ENCODE measurements at places on chromosomes 4 and X.
A peak's percentile ranks its signal among the peaks of the same experiment; 100 is the strongest.

- peak; percentile 0 for DNase-seq
Observed at GRCh38 chr4:2257361-2258081, 4.4 kb downstream of the MXD4 start.

DNA sequence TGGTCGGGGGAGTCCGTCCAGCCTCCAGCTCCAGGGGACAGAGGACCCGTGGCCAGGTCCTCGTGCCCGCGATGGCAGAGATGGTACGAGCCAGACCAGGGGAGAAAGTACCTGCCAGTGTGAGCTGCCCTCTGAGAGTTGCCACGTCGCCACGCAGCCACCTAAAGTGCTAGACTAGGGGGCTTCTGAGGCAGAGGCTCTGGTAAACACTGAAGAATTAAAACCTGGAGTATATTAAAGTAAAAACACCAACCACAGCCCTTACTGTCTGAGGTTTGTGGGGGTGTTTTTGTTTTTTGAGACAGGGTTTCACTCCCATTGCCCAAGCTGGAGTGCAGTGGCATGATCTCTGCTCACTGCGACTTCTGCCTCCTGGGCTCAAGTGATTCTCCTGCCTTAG, 60.1 kb upstream of the SORCS2 start:
- DNase-seq: no peak

- DNase-seq: no peak
Observed at GRCh38 chr4:93648258-93648657, 180.3 kb upstream of the ATOH1 start.

DNA sequence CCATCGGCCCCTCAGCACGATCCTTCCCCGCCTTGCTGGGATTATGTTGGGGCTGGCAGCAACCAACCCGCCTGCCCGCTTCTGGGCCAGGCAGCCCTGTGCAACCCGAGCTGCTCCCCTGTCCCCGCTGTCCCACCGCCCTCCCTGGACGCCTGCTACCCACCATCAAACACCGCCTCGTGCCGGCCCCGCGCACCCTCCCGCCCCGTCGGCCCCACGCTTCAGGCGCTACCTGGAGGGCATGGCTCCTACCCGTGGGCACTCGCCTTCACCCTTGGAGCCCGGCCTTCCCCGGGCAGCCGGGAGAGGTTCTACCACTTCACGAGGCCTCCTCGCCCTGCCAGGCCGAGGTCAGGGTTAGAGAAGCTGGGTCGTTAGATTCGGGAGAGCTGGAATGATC, 37.0 kb downstream of the TKTL1 start:
- DNase-seq: no peak

GRCh38 chr4:111214371-111214770, 591.5 kb upstream of the PITX2 start:
- DNase-seq: no peak

DNA sequence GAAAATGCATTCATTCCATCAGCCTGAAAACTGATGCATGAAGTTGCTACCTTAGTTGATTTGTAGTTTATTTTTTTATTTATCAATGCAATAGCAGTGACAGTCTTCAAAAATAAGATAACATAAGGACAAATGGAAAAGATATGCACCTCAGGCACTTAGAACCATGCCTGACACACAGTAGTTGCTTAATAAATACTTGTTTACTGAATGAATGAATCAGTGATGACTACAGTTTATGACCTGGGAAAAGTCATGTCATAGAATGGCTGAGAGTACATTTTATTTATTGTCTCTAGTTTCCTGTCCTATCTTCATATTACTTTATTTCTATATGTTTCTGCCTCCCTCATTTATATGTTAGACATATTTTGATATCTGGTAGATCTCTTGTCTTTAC, 171.8 kb downstream of the TLL1 start:
- no peak for DNase-seq

- no peak for DNase-seq
Observed at GRCh38 chr4:11805842-11806241, 377.1 kb upstream of the HS3ST1 start.

- DNase-seq: no peak
Observed at GRCh38 chr4:167424341-167425256, 190.3 kb upstream of the SPOCK3 start.

DNA sequence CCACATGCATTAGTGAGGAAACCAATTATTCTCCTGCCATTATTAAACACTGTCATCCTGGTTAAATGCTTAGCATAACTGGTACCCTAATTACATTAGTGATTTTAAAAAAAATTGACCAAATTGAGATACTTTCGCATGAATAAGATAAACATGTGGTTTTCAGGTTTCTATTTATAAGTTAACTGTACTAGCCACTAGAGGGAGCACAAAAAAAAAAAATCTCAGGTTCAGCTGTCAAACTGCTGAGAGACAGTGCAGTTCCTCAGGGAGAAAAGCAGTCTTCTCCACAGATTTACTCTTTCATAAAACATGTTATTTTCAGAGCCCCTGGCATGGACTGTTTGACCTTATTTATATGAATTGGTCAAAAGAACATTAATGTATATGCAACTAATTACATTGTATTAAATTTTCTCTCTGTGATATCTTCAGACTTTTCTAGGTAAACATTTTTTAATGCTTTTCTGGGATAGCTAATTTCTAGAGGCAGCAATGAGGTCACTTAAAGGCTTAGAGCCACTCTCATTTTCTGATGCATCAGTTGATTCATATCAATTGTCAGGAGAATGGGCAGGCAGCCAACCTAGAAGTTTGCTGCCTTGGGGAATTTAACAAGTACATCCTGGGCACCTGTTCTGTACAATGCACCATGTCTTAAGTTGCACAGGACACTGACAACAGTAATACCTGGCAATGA, 167.5 kb downstream of the CDS1 start:
- no peak for DNase-seq

- no peak for DNase-seq
Observed at GRCh38 chr4:24235618-24236017, 345.8 kb upstream of the PPARGC1A start.

GRCh38 chr4:5051278-5052203, at the start of gene STK32B:
Gene STK32B, plus strand, starts transcription at chr4:5051480.
- no peak for DNase-seq

DNA sequence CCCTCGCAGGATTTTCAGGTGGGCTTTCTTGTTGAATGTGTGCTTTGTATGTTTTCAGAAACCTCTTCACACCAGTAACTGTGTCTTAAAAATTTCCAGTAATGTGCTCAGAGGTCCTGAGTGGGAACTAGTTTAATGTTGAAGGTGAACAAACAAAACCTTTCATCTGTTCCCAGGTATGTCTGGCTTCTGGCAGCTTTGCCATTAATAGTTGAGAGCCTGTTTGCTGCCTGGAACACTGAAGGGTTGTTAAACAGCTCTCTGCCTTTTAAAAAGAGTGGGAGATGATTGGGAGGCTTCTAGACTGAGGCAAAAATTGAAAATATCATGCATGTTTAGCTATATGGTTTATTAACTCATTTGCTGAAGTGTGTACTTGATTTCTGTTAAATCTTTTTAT, 161.2 kb upstream of the AGTR2 start:
- DNase-seq: no peak

GRCh38 chr4:37595875-37596680, 90.1 kb downstream of the RELL1 start:
- DNase-seq: no peak

DNA sequence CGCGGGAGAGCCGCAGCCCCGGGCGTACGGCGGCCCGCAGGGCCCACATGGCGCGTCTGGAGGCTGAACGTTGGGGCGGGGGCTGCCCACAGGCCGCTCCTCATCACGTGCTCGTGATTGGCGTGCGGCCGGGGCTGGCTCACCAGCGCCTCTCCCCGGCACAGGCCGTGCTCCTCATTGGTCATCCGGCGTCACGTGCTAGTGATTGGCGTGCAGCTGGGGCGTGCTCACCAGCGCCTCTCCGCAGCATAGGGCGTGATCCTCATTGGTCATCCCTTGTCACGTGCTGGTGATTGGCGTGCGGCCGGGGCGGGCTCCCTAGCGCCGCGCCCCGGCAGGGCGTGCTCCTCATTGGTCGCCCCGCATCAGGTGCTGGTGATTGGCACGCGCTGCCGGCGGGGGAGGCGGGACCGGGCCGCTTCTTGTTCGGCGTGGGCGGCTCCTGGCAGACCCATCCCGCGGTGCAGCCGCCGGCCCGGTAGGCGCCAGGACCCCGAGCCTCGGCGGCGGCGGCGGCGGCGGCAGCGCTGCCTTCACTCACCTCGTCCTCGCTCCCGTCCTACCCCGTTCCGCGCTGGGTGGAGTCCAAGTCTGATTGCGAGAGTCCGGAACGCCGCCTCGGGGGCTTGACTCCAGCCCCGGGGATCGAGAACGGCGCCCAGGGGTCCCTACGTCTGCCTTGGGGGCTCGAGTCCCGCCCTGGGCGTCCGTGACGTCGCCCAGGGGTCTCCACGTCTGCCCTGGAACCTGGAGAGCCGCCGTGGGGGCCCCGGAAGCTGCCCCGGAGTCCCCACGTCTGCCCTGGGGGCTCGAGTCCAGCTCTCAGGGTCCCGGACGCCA, at the start of gene GTPBP6:
Gene GTPBP6, minus strand, starts transcription at position 58 of the 840 bp plus-strand sequence. Its CDS starts 9 bp downstream, at position 49.
- DNase-seq: peak; percentile 99

DNA sequence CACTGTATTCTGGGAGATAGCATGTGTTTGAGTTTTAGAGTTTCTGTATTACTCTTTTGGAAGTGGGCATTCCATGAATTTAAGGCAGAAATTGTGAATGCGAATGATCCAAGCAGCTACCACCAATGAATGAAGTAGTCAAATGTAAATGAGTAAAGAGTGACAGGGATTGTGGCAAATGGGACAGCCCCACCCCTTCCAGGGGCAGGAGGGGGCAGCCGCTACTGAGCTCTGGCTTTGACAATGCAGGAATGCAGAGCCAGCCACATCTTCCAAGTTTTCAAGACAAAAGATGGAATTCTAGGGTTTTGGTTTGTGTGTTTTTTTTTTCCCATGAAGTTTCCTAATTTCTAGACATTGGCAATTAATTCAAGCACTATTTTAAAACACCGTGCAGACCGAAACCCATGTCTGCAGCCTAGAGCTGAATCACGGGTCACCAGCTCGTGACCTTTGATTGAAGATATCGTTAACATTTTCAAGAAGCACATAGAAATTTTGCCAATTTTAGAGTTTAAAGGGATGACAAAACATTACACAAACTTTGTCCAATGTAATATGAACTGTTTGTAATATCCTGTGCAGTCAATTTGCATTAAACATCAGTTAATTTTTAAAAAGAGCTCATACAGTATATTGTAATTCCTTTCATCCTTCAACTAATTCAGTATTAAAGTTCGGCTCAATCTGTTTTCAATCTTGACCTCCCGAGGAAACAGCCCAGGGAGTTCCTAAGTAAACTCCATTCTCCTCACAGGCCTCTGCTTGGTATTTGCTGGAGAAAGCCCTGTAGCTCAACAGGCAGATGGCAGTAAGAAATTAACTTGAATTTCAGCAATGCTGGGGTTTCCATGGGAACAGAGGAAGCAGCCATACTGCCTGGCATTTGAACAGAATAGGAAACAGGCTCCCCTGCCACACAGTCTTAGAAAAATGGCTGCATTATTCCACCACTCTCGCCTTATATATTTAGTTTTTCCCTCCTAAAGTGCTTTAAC, 83.4 kb downstream of the UCHL1 start:
- no peak for DNase-seq

GRCh38 chrX:18286322-18286831, 65.7 kb upstream of the BEND2 start:
- DNase-seq: no peak

GRCh38 chrX:118212817-118213183, 96.2 kb upstream of the KLHL13 start:
- DNase-seq: no peak

- peak; percentile 30 for DNase-seq
Observed at GRCh38 chr4:2402048-2402842, 16.2 kb downstream of the ZFYVE28 start.

DNA sequence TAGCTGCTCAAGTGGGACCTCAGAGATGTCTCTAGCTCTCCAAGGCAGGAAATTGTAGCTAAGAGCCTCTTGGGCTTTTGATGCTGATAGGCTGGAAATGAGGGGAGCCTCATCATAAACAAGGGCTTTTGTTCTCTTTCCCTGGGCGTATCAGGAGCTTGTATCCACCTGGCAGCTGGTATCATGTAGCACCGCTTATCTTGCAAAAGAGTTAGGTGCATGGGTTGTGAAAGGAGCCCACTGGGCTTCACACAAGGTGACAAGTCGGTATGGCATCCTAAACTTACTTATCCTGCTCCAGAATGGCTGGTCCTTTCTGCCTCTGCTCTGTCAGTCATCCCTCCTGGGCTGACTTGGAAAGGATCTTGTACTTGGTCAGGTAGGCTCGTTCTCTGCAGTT, 565.8 kb downstream of the GRXCR1 start:
- DNase-seq: no peak

DNA sequence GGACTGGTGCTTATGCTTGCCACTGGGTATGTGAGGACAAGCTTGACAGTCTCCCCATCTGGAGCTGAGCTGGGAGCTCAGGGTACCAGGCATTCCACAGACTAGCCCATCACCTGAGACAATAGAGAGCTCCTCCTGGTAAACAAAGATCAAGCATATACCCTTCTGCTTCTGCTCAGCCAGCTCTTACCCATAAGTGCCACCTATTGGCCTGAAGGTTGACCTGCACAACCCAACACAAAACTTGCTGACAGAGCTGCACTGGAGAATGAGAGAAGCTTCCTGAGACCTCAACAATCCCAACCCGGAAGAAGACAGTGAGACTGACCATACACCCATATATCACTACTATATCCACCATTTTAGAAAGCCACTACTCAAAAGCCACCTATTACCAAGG, 1049.2 kb upstream of the INTU start:
- no peak for DNase-seq

DNA sequence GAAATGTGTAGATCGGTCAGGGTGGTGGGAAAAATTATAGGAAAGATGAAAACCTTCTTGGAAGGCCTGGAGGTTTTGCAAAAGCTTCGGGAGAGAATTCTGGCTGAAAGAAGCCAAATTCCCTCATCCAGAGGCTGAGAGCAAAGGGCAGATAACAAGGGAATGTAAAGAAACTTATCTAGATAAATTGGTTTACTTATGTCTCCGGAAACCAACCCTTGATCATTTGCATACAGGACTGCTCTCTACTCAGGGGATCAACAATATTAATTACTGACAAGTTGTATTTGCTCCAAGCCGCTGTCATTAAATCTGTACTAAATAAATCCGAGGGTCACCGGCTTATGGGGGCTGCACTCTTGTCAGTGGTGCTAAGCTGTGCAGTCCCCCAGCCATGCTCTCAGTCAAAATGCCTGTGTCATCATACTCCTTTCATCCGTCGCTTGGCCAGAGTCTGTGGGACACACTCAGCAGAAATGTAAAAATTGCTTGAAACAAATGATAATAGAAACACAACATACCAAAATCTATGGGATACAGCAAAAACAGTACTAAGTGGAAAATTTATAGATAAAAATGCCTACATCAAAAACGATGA, 715.7 kb downstream of the KCTD8 start:
- DNase-seq: no peak
